PC-9 (cell line): ENCODE measurements at places on chromosomes 2 and 18. TPM values are rescaled to one million over a fixed set of nuclear protein-coding genes. Genes with fewer than 3 reads are reported as not detected.

GRCh38 chr2:68653034-68653433 is 9.7 kb downstream of the PROKR1 start:
- H3K27ac ChIP-seq: no peak overlapping the region
- no peaks in the 10 kb centered on the region for H3K4me1 ChIP-seq
- no peak for DNase-seq
- no peaks in the 10 kb centered on the region for H3K36me3 ChIP-seq
- H3K27me3 ChIP-seq: peaks cover 50% of the 10 kb centered on the region

DNA sequence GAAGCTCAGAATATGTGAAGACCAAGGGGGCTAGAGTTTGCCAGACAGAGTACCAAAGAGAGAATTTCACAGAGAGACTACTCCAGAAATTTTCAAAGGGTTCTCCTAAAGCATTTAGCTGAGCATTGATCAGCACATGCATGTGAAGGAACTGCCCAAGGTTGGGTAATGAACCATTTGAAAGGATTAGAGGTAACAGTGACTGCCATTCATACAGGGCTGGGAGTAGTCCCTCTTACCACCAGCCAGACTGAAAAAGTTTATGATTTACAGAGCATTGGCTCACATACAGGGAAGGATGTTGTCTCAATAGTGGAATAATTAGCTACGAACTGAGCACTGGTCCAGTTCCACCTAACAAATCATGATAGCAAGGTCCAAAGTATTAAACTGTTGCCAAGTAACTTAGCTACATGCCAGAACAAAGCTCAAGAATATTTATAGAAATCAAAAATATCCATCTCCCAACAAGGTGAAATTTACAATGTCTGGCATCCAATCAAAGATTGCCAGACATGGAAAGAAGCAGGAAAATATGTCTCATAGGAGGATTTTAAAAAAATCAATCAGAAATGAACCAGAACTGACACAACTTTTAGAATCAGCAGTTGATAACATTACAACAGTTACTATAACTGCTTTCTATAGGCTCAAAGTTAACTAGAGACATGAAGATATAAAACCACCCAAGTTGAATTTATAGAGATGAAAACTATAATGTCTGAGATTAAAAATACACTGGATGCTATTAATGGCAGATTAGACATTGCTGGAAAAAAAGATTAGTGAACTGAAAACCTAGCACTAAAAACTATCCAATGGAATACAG is 25.7 kb upstream of the RNF103 start:
- no peak for DNase-seq
- no peaks in the 10 kb centered on the region for H3K4me1 ChIP-seq
- no peak overlapping the region for H3K4me3 ChIP-seq

- no peaks in the 10 kb centered on the region for H3K4me1 ChIP-seq
- H3K27me3 ChIP-seq: no peaks in the 10 kb centered on the region
- no peak overlapping the region for H3K4me3 ChIP-seq
- no peaks in the 10 kb centered on the region for H3K36me3 ChIP-seq
These were observed 325.9 kb upstream of the LINC00305 start for GRCh38 chr18:64474773-64475172.

- no peak overlapping the region for H3K4me3 ChIP-seq
- DNase-seq: no peak
- no peaks in the 10 kb centered on the region for H3K27me3 ChIP-seq
- no peaks in the 10 kb centered on the region for H3K4me1 ChIP-seq
- H3K36me3 ChIP-seq: no peaks in the 10 kb centered on the region
These were observed 664.2 kb downstream of the TDRD15 start for GRCh38 chr2:21787941-21788340.

GRCh38 chr2:240291337-240292034 is 144.0 kb upstream of the GPC1 start:
- no peak for DNase-seq
- peaks cover 42% of the 10 kb centered on the region for H3K27me3 ChIP-seq
- H3K27ac ChIP-seq: no peak overlapping the region
- H3K4me1 ChIP-seq: no peaks in the 10 kb centered on the region

DNA sequence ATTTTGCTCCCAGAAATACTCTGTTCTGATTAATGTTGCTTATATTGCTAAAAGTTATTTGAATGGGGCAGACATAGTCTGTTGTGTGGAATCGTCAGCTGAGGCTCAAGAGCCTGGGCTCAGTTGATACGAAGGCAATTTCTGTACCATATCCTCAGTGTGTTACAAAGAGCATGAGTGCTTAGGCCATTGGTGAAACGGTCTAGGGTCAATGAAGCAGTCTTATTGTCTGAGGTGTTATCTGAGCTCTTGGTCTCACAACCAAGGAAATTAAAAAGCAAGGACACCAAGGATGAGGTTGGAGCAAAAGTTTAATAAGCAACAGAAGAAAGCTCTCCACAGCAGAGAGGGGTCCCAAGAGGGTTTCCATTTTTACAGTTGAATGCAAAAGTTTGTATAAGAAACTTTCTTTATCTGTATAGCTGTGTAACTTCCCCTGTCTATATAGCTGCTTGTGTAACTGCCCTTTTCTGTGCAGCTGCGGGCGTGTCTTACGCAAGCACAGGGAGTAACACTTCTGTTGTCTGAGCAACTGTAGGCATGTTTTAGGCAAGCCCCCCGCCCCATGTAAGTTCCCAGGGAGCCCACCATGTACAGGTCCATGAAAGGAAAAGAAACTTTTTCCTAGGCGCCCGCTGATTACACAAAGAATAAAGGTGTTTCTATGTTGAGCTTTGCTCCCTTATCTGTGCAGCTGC is 40.6 kb upstream of the DSC1 start:
- peaks cover 32% of the 10 kb centered on the region for H3K4me1 ChIP-seq
- H3K27ac ChIP-seq: no peak overlapping the region

- no peak overlapping the region for H3K4me3 ChIP-seq
- H3K4me1 ChIP-seq: no peaks in the 10 kb centered on the region
- H3K27ac ChIP-seq: no peak overlapping the region
These were observed 507.5 kb downstream of the SLC4A3 start for GRCh38 chr2:220134756-220135534.

- DNase-seq: no peak
- H3K4me3 ChIP-seq: no peak overlapping the region
- H3K4me1 ChIP-seq: no peaks in the 10 kb centered on the region
These were observed 656.4 kb downstream of the MBD2 start for GRCh38 chr18:53567929-53568574.

GRCh38 chr2:214410918-214411554 is at the start of gene VWC2L:
Gene VWC2L, plus strand, starts transcription at chr2:214411054. Its CDS starts 3,140 bp downstream, at chr2:214414194.
- H3K27me3 ChIP-seq: no peaks in the 10 kb centered on the region
- H3K4me1 ChIP-seq: no peaks in the 10 kb centered on the region
- no peak within 1 kb of the TSS for H3K27ac ChIP-seq

GRCh38 chr18:62386601-62387000 is 61.5 kb downstream of the TNFRSF11A start:
- no peak overlapping the region for H3K27ac ChIP-seq
- no peak for DNase-seq
- no peaks in the 10 kb centered on the region for H3K27me3 ChIP-seq
- peaks cover 29% of the 10 kb centered on the region for H3K4me1 ChIP-seq
- no peak overlapping the region for H3K4me3 ChIP-seq

DNA sequence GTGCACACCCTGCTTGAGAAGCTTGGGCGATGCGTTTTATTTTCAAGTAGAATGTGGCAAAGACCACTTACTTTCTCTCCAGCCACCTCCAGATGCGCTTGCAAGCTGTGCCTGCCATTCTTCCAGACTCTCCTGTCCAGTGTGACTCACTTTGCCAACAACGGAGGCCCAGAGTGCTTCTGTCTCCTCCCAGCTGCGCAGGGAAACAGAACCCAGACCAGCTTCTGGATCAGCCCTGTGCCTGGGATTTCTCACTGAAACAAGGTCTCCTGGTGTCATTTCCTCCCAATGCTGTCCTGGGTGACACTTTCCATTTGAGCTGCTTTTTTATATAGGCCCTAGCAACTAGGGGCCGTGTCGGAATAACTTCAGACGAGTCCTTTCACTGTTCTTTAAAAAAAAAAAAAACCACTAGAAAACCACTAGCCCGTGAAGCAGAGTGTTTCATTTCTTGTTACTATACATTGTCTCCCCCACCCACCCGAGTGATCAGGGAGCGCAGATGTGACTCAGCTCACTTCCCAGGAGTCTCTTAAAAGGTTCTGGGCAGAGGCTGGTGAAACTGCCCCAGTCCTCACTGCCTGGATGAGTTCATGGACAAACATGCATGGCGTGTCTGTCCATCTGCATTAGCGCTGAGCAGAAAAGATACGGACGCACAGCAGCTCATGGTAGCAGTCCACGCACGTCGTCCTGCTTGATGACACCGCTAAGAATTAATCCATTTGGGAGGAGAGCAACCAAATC is 25.3 kb upstream of the RPL31 start:
- H3K27ac ChIP-seq: no peak overlapping the region
- no peak for DNase-seq
- H3K27me3 ChIP-seq: no peaks in the 10 kb centered on the region
- no peak overlapping the region for H3K4me3 ChIP-seq

The COPS9 gene
- 202 and 256 TPM in 2 replicates for total RNA-seq

The SERPINB8 gene
- total RNA-seq: 5.1 and 7.2 TPM in 2 replicates

The TGFA gene
- 27.7 and 36.4 TPM in 2 replicates for total RNA-seq

The FAHD2B gene
- total RNA-seq: 28.8 and 38.6 TPM in 2 replicates

The RPS27A gene
- total RNA-seq: 1,269 and 1,616 TPM in 2 replicates
